ENCODE measurements at places on chromosomes 5 and 9. TPM values are rescaled to one million over a fixed set of nuclear protein-coding genes. Genes with fewer than 3 reads are reported as not detected.

- DNase-seq, result no peak
These were observed 50.8 kb downstream of the GSN start for GRCh38 chr9:121318631-121319382.

- no peak for DNase-seq
These were observed 173.9 kb downstream of the AOPEP start for GRCh38 chr9:94900222-94901018.

DNA sequence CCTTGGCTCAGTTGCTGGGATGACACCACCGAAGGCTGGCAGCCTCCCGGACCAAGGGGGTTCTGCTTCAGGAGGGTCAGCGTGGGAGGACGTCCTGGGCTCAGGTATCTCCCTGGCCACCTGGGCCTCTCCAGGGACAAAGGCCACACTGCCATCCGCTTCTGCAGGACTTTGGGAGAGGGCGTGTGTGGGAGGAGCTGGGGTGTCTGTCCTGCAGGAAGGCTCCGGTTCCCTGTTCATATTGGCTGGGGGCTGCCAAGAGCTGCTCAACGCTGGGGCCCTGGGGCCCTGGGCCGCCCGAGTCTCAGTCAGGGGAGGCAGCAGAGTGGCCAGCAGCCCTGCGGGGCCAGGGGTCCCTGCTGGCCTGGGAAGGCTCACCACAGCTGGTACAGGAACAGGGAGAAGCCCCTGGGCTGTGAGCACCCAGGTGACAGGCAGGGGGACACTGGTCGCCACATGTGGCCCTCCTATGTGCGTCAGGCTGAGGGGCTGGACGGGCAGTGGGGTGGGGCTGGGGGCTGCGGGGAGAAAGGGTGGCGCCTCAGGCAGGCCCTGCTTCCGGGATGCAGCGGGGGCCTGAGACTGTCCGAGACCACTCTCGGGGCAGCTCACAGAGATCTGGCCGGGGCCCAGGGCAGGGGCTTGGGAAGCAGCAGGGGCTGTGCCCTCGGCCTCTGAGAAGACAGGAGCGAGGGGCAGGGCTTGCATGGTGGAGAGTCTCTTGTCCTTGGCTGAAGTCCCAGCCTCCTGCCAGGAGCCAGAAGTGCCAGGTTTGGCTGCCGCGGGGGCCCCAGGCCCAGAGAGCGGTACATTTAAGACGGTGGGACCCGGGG, 4.9 kb upstream of the CARD9 start:
- no peak for DNase-seq

DNA sequence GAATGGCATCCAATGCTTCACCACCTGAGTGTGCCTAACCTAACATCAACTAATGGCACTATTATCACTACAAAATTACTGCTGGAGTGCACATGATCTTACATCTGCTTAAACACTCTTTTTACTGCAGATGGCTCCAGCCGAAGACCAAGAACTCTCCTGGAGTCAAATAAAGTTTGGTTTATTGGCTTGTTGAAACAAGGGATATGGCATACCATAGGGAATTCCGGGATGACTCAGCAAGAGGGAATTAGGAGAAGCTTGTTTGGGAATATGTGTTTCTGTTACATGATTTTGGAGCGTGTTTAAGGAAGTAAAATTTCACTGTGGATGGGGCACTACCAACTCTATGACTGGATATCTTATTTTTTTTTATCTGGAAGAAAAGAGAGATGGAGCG, 872.6 kb downstream of the DTWD2 start:
- DNase-seq, result no peak

DNA sequence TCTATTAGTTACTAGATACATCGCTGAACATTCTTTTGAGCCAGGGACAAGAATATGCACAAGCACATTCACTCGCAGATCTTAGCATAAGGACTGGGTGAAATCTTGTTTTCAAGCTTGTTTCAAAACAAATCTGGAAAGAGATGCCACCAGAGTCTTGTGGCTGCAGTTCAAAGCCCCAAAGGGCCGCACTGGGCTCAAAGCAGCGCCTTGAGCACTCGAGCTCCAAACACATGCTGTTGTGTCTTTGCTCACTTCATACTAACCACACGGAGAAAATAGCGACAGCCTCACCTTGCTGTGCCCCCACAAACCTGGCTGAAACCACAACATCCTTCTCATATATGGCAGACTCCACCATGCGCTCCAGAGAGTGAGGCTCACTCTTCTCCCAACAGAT, 34.2 kb upstream of the IL7R start:
- no peak for DNase-seq

GRCh38 chr9:125515983-125516940, 190.7 kb downstream of the MAPKAP1 start:
- no peak for DNase-seq

DNA sequence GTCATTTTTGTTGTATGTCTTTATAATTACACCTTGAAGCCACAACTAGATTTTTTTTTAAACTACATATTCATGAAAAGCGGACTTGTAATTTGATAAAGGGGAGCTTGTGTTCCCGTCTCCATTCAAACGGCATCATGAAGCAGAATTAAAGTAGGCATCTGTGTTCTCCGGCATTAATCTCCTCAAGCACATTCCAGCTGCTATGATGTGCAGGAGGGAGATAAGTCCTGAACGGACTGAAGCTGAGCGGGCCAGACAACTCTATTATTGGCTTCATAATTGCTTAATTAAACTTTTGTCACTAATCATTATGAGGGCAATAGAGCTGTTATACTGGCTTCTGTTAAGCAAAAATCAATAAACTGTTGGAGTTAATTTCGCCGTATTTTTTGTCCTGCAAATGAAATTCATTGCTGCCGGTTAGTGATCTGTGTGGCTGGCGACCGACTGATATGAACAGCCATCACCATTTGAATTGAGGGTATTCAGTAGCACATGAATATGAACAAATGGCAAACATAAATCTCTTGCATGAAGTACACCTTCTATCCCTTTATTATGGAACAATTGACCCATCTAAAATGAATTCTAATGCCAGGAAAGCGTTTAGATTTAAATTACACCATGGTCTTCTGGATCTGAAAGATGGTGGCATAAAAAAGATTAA, 408.8 kb upstream of the IRX1 start:
- no peak for DNase-seq

- DNase-seq, result no peak
These were observed 43.9 kb downstream of the MAPKAP1 start for GRCh38 chr9:125663127-125663526.

GRCh38 chr9:94300470-94301301, 27.8 kb downstream of the NUTM2F start:
- DNase-seq, result no peak

DNA sequence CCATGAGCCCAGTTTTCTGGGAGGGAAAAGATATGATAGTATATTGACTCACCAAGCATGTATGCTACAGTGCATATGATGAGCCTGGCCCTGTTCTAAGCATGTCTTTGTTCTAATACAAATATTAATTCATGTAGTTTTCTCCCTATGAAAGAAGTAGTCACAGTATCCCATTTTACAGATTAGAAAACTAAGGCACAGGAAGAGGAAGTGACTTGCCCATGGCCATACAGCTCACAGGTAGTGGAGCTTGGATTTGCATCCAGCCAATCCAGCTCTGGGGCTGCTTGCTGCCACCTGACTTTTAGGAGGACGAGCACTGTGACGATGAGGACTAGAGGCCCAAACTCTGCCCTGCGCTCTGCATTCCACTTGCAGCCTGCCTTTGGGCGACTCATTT, 76.4 kb downstream of the AK8 start:
- DNase-seq, result no peak

- DNase-seq, result no peak
These were observed 638.6 kb upstream of the ACO1 start for GRCh38 chr9:31745886-31746285.

DNA sequence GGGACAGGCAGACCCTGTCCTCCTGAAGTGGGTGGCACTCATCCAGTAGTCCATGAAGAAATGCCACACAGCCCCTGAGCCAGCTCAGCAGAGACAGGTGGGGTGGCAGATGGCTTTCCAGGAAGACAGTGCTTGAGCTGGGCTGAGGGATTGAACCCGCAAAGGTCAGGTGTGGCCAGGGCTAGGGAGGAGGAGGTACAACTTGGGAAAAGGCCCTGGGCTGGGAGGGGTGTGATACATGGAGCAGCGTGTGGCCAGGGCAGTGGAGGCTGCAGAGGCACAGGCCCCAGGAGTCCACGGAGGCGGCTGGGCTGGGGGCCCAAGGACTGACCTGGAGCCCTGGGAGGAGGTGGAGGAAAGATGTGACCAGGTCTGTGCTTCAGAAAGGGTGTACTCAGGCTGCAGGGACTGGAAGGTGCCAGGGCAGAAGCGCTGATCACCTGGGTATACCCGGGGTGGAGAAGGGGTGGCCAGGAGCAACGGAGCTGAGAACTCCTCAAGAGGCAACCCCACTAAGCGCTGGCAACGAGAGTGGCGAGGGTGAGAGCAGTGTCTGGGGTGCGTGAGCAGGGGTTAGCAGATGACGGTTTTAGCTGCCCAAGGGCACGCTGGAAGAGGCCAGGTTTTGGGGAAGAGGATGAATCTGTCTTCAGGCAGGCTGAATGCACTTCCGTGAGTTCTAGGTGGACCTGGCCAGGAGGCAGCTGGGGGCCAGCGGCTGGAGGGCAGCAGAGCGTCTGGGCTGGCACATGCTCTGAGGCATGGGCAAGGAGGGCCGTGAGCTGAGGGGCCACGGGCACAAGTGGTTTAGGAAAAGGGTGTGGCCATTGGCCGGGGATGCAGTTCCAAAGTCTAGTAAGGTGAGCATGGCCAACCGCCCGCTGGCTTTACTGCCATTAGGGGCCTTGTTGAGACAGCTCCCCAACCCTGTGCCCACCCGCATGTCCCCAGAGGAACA, 3.9 kb upstream of the RABL6 start:
- DNase-seq, result no peak

- DNase-seq, result no peak
These were observed 9.7 kb downstream of the SEMA6A start for GRCh38 chr5:116564756-116565490.

- DNase-seq, result no peak
These were observed 24.2 kb upstream of the SHISAL2B start for GRCh38 chr5:64666078-64666477.

- DNase-seq, result no peak
These were observed 47.6 kb downstream of the OTULIN start for GRCh38 chr5:14712131-14712530.

- no peak for DNase-seq
These were observed 512.4 kb upstream of the CYLC2 start for GRCh38 chr9:102482776-102483175.

GRCh38 chr9:117101008-117101407, 313.8 kb downstream of the ASTN2 start:
- DNase-seq, result no peak

- no peak for DNase-seq
These were observed 514.5 kb upstream of the RGMB start for GRCh38 chr5:98258939-98259338.

DNA sequence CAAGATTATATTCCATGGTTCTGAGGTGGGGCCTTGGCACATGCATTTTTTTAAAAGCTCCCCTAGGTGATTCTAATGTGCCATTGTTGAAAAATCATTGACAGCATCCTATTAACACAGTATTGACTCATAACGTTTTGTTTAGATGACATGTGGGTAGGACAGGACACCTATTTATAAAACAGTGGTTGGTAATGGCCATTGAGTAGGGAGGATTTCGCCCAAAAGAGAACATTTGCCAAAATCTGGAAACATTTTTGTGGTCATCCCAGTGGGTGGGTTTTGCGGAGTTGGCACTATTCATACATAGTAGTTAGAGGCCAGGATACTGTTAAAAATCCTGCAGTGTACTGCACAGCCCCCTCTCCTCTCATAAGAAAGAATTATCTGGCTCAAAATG, 6.4 kb upstream of the CHD1 start:
- DNase-seq, result no peak

DNA sequence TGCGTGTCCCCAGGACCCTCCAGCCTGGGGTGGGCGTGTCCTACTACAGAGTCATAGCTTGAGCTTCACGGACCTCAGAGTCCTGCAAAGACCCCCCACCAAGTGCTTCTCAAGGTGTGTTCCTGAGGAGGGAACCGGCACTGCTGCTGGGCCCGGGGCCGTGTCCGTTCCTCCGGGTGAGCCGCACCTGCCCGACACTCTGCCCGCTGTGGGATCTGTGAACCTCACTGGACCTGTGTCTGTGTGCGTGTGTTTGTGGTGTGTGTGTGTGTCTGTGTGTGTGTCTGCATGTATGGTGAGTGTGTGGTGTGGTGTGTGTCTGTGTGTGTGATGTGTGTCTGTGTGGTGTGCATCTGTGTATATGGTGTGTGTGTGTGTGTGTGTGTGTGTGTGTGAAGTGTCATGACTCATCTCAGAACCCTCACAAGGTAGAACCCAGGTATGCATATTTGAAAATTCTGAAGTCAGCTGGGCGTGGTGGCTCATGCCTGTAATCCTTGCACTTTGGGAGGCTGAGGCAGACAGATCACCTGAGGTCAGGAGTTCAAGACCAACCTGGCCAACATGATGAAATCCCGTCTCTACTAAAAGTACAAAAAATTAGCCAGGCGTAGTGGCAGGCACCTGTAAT, 40.9 kb upstream of the RXRA start:
- no peak for DNase-seq

DNA sequence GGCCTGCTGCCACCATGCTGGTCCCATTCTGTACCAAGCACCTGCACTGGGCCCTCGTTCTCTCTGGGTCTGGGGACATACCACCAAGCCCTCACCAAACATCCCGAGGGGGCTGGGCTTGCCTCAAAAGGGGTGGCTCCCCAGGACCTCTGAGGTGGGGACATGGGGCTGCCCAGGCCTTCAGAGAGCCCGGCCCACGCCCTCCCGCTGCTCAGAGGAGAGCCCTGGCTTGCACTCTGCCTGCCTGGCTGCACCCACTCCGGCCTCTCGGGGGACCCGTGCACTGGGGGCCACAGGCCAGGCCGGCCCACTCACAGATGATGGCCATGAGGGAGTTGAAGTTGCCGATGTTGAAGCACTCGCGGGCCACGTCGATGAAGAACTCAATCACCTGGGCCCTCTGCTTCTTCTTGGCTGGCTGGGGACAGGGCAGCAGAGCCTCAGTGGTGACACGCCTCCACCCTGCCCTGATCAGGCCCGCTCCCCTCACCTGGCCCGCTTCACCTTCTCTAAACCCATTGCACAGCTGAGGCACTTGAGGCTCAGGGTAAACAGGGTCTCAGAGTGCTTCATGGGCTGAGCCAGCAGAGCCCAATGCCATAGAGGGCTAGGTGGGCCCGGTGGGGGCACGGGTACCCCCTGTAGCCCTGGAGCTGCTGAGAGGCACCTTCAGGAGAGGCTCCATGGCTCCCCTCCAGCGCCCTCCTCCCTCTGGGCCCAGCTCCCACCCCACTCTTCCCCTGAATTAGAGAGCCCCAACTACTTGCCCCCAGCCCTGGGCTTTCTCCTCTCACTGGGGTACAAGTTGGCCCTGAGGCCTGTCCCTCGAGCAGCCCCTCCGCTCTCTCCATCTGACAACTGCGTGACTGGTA, 47.7 kb upstream of the RNF130 start:
- no peak for DNase-seq

- DNase-seq, result no peak
These were observed 394.0 kb downstream of the CETN3 start for GRCh38 chr5:90015584-90016018.

The FABP6 gene
- not detected for total RNA-seq

The DDX4 gene
- not detected for total RNA-seq

The KIF4B gene
- total RNA-seq, result not detected

The MTRR gene
- 40.9 TPM for total RNA-seq

The ENG gene
- 140 TPM for total RNA-seq

The C9orf153 gene
- 0.40 TPM for total RNA-seq

The BSPRY gene
- not detected for total RNA-seq

The ABCA2 gene
- 47.6 TPM for total RNA-seq

The HK3 gene
- total RNA-seq, result not detected

The SLC46A2 gene
- not detected for total RNA-seq

All from osteocyte (in vitro differentiated cells).